ENCODE measurements at places on chromosomes 7 and 10. TPM values are rescaled to one million over a fixed set of nuclear protein-coding genes. Genes with fewer than 3 reads are reported as not detected.

The SERPINE1 gene
- total RNA-seq = 270 TPM

The PDE6C gene
- total RNA-seq = not detected

The UNCX gene
- total RNA-seq = not detected

The AKR1C4 gene
- not detected for total RNA-seq

The ACTL6B gene
- total RNA-seq = not detected

The UTF1 gene
- total RNA-seq = not detected

The RPEL1 gene
- not detected for total RNA-seq

The BLOC1S2 gene
- total RNA-seq = 29.5 TPM

The DEPP1 gene
- total RNA-seq = 392 TPM
